ENCODE measurements at places on chromosomes 7 and 10. TPM values are rescaled to one million over a fixed set of nuclear protein-coding genes. Genes with fewer than 3 reads are reported as not detected.

- H3K4me3 ChIP-seq: no peak overlapping the region
- H3K36me3 ChIP-seq: no peaks in the 10 kb centered on the region
- H3K27ac ChIP-seq: no peak overlapping the region
- DNase-seq: no peak
- no peaks in the 10 kb centered on the region for H3K27me3 ChIP-seq
- H3K4me1 ChIP-seq: no peaks in the 10 kb centered on the region
These were observed 233.8 kb downstream of the TCERG1L start for GRCh38 chr10:131077724-131078123.

Gene ADCY1
- total RNA-seq: 0.45 TPM

- no peaks in the 10 kb centered on the region for H3K36me3 ChIP-seq
- H3K27ac ChIP-seq: no peak overlapping the region
- no peaks in the 10 kb centered on the region for H3K4me1 ChIP-seq
- H3K27me3 ChIP-seq: no peaks in the 10 kb centered on the region
These were observed 36.3 kb downstream of the SLC25A13 start for GRCh38 chr7:96285579-96285978.

DNA sequence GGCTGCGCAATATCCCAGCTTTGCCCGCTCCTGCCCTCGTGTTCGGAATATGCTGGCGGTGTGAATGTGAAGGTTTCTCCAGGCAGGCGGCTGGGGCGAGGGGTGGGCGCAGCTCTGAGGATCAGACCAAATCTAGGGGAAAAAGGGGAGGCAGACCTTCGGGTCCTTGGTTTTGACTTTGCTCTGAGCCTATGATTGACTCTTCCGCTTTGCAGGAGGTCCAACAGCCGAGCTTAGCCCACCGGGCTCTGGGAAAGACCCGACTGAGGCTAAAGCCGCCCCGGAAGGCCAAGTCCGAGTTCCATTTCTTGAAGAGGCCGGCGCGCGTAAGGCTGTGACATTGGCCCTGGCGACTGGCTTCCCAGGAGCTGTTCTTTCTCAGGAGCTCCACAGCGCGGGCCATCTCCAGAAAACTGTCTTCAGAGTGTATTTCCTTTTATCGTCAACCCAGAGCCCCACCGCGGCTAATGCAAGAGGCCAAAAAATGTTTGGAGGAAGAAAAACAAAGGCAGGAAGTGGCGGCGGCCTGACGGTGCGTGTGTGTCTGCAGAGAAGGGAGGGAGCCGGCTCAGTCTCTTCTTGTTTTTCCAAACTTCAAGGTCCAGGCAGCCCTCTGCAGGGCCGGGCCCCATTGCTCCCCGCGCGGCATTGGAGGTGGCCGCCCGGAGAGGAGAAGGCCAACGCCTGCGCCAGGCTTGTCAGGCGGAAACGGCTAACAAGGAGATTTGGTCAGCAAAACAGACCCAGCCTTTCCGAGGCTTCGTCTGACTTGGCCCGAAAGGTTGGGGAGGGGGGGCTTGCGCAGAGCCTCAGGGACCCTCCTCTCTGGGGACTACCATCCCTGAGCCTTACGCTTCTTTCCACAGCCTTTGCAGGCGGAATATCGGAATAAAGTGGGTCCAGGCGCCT is 3.6 kb upstream of the HOXA11 start:
- peaks cover 100% of the 10 kb centered on the region for H3K27me3 ChIP-seq
- no peaks in the 10 kb centered on the region for H3K36me3 ChIP-seq
- peaks cover 68% of the 10 kb centered on the region for H3K4me1 ChIP-seq
- peak; percentile 28 for DNase-seq

Gene RPEL1
- total RNA-seq: not detected

GRCh38 chr7:45136106-45137060 is 21.2 kb upstream of the RAMP3 start:
- peak; percentile 47 for DNase-seq
- H3K4me3 ChIP-seq: no peak overlapping the region
- no peaks in the 10 kb centered on the region for H3K36me3 ChIP-seq

DNA sequence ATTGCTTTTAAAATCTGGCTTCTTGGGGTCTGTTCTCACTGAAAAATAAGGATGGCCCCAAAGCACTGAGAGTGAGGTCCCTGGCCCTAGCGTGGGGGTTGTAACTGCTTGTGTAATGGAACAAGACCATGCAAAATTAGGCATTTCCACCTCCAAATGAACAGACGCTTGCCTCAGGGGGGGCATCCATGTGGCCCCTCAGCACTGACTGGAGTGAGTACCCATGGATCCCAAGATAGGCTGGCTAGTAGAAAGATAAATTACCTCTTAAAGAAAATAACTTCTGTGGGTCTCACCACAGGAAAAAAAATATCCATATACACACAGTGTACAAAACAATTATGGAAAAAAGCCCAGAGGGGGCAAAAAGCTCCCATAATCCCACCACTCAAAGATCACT is 15.2 kb upstream of the CPA1 start:
- DNase-seq: no peak
- no peaks in the 10 kb centered on the region for H3K27me3 ChIP-seq
- no peaks in the 10 kb centered on the region for H3K36me3 ChIP-seq
- no peak overlapping the region for H3K4me3 ChIP-seq

Gene FAM237B
- total RNA-seq: not detected

Gene ATG9B
- not detected for total RNA-seq

DNA sequence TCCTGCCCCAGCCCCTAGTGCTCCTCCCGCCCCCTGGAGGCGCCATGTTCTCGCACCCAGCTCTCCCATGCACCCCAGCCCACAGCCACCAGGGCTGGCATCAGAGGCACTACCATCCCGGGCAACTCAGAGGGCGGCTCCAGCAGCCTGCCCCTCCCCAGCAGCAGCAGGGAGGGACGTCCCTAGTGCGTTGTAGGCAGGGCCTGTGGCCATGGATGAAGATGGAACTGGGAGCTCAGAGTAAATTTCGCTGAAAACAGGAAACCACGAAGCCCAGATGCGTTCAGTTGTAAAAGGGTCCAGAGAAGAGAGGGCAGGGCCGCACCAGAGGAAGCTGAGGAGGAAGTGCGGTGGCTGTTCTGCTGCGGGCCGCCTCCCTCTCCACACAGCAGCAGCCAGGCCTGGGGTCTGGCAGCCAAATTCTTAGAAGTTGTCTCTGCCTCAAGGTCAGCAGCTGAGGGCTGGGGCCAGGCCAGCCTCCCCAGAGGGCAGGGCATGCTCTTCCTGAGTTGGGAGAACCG is 24.6 kb downstream of the VSIR start:
- peak; percentile 62 for DNase-seq
- peaks cover 87% of the 10 kb centered on the region for H3K4me1 ChIP-seq
- H3K27me3 ChIP-seq: no peaks in the 10 kb centered on the region
- peak overlapping the region; percentile 79 for H3K27ac ChIP-seq
- peaks cover 40% of the 10 kb centered on the region for H3K36me3 ChIP-seq
- H3K4me3 ChIP-seq: no peak overlapping the region

DNA sequence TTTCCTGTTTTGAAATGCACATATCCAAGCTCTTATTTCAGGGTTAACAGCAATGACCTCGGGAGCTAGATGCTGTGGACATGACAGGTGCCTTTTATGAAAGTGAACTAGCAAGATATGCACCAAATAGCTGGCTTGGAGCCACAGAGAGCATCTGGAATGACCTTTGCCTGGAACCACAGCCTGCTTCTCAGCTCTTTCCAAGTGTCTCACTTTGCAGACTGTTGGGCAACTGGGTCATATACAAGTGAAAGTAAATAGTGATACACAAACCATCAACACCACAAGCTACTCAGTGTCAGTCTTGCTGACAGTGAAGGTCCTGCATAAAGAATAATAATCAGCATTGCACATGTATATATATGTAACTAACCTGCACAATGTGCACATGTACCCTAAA is 183.5 kb downstream of the RNF133 start:
- no peak for DNase-seq
- no peak overlapping the region for H3K27ac ChIP-seq
- H3K36me3 ChIP-seq: no peaks in the 10 kb centered on the region

GRCh38 chr7:125391921-125392320 is 462.3 kb upstream of the POT1 start:
- H3K27ac ChIP-seq: no peak overlapping the region
- no peaks in the 10 kb centered on the region for H3K27me3 ChIP-seq
- H3K36me3 ChIP-seq: no peaks in the 10 kb centered on the region
- H3K4me1 ChIP-seq: no peaks in the 10 kb centered on the region
- no peak for DNase-seq

Gene POLR2J2
- not detected for total RNA-seq

- no peak overlapping the region for H3K4me3 ChIP-seq
- DNase-seq: peak; percentile 71
- peaks cover 16% of the 10 kb centered on the region for H3K36me3 ChIP-seq
- H3K27me3 ChIP-seq: no peaks in the 10 kb centered on the region
These were observed 10.2 kb downstream of the ATP6V0E2 start for GRCh38 chr7:149884016-149884415.

GRCh38 chr10:80580638-80581468 is 43.2 kb downstream of the SH2D4B start:
- H3K27me3 ChIP-seq: no peaks in the 10 kb centered on the region
- no peaks in the 10 kb centered on the region for H3K4me1 ChIP-seq
- H3K36me3 ChIP-seq: no peaks in the 10 kb centered on the region

DNA sequence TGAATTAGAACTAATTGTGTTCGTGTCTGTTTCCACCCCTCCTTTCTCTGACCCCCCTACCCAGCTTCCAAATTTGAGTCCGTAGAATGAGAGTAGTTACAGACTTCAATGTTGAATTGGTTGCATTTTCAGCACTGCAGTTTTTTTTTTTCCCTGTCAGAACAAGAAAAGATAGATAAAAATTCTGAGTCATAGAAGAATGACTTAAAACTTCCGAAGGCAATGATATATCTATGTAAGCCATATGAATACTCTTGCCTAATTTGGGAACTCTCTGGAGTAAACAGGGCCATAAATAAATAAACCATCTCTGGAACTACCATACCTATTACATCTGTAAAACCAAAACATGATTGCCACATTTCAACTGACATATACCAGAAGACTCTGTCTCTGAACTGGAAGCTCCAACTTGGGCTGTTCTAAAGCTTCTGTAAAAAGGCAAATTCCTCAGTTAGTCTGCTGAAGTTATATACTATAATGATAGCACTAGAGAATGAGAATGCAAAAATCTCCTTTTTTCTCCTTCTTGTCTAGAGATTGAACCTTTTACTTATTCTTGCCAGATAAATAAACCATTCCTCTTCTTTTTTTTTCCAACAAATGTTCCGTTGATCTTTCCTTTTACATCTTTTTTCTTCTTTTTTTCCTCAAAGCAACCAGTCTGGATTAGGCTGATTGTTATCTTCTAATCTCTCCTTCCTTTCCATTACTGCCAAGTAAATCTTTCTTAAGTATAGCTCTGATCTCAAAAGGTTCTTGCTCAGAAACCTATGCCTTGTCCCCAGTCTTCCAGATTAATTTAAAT is 23.5 kb downstream of the VCL start:
- no peaks in the 10 kb centered on the region for H3K27me3 ChIP-seq
- no peaks in the 10 kb centered on the region for H3K36me3 ChIP-seq
- H3K4me1 ChIP-seq: peaks cover 90% of the 10 kb centered on the region
- DNase-seq: no peak

DNA sequence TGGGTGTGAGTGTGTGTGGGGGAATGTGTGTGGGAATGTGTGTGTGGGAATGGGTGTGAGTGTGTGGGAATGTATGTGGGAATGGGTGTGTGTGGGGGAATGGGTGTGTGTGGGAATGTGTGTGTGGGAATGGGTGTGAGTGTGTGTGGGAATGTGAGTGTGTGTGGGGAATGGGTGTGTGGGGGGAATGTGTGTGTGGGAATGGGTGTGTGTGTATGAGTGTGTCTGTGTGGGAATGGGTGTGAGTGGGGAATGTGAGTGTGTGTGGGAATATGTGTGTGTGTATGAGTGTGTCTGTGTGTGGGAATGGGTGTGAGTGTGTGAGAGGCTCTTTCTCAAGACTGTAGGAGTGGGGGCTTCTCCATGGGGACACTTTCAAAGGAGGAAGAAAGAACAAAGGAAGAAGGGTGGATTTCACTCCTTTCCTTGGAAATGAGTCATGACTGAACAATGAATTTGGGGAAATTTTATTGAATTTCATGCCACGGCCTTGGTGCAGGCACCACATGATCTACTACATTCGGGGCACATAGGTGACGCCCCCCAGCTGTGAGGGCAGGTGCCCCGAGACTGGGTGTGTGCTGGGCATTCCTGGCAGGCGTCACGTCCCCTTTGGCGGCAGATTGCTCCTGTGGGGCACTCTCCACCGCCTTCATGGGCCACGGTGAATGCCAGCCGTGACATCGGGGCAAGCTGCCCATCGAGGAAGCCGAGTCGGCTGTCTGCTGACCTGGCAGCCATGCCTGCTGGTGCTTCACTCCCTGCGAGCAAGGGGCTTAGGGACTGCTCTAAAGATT is 88.8 kb upstream of the INSIG1 start:
- H3K27ac ChIP-seq: peak overlapping the region; percentile 24
- no peaks in the 10 kb centered on the region for H3K4me1 ChIP-seq
- DNase-seq: no peak
- H3K27me3 ChIP-seq: peaks cover 48% of the 10 kb centered on the region
- H3K4me3 ChIP-seq: no peak overlapping the region
- H3K36me3 ChIP-seq: no peaks in the 10 kb centered on the region

- H3K27ac ChIP-seq: peak overlapping the region; percentile 90
- peak; percentile 78 for DNase-seq
- peaks cover 18% of the 10 kb centered on the region for H3K4me1 ChIP-seq
- H3K4me3 ChIP-seq: peak overlapping the region; percentile 83
- peaks cover 31% of the 10 kb centered on the region for H3K36me3 ChIP-seq
- no peaks in the 10 kb centered on the region for H3K27me3 ChIP-seq
These were observed 928 bp downstream of the COMTD1 start for GRCh38 chr10:75234683-75235374.

Gene NUDT5
- 36.8 TPM for total RNA-seq

DNA sequence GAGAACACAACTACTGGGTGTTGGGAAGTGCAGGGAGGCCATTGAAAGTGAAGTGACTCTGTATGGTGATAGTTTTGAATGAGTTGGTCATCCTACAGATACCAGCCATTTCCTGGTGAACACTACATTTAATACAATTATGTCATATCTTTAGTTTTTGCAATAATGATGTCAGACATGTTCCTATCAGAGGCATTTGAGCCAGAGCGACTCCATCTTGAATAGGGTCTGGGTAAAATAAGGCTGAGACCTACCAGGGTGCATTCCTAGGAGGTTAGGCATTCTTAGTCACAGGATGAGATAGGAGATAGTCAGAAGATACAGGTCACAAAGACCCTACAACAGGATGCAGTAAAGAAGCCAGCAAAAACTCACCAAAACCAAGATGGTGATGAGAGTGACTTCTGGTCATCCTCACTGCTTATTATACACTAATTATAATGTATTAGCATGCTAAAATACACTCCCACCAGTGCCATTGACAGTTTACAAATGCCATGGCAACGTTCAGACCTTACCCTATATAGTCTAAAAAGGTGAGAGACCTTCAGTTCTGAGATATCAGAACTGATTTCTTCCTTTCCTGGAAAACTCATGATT is 28.2 kb downstream of the ADK start:
- H3K27me3 ChIP-seq: no peaks in the 10 kb centered on the region
- H3K27ac ChIP-seq: no peak overlapping the region
- no peak overlapping the region for H3K4me3 ChIP-seq
- H3K4me1 ChIP-seq: peaks cover 27% of the 10 kb centered on the region
- no peaks in the 10 kb centered on the region for H3K36me3 ChIP-seq
- no peak for DNase-seq

GRCh38 chr7:132607656-132608055 is 31.4 kb upstream of the PLXNA4 start:
- no peaks in the 10 kb centered on the region for H3K27me3 ChIP-seq
- no peak for DNase-seq
- H3K27ac ChIP-seq: no peak overlapping the region

Measured in stomach (tissue), 19 donors.